ENCODE measurements at places on chromosomes 11 and 22.

GRCh38 chr11:47863898-47864430 lies 15.8 kb upstream of the NUP160 start:
- DNase-seq: no peak

- peak; percentile 16 for DNase-seq
Measured at GRCh38 chr22:28016781-28017557, 97.9 kb upstream of the PITPNB start.

- DNase-seq: no peak
Measured at GRCh38 chr22:26592421-26592891, 2.5 kb upstream of the TPST2 start.

GRCh38 chr11:3218483-3219280 lies at the start of gene MRGPRG:
Gene MRGPRG (minus strand): TSS chr11:3218813. CDS start chr11:3218813, 0 bp downstream.
- DNase-seq: no peak

GRCh38 chr11:33454264-33454663 lies 197.1 kb downstream of the HIPK3 start:
- no peak for DNase-seq

DNA sequence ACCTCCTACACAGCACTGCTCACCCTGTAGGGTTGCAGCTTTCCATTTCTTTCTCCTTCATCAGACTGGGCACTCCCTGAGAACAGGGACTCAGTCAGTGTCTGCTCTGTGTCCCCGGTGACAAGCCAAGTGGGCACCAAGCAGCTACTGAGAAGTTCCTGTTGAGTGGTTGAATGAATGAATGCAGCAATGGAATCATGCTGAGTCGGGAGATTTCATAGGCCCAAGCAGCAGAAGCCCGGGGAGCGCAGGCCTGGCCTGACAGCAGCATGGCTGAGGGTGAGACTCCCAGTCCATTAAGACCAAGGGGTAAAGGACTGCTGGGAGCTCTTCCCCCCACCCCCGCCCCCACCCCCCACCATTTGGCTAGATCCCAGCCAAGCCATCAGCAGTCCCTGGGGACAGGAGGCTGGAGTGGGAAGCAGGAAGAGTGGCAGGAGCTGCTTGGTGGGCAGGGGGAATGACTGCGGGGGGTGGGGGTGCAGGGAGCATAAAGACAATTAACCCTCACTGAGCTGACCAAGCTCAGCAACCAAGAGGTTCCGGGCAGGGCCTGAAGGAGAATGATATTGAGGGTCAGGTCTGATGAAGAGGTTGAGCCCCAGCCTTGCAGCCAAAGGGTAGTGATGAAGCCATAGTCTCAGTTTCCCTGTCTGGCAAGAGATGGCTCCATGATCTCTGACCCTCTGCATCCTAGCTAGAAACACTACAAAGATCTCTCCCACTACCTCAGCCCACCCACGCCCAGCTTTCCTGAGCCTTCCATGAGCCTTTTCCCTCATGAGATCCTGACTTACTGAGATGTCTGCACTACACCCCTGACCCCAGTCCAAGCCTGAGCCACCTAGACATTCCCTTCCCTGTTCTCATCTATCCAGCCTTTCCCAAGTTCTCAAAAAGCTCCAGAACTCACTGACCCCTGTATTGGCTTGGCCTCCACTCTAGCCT lies 2.8 kb downstream of the PDE2A start:
- no peak for DNase-seq

GRCh38 chr11:76672431-76673175 lies 2.1 kb upstream of the LRRC32 start:
- no peak for DNase-seq

DNA sequence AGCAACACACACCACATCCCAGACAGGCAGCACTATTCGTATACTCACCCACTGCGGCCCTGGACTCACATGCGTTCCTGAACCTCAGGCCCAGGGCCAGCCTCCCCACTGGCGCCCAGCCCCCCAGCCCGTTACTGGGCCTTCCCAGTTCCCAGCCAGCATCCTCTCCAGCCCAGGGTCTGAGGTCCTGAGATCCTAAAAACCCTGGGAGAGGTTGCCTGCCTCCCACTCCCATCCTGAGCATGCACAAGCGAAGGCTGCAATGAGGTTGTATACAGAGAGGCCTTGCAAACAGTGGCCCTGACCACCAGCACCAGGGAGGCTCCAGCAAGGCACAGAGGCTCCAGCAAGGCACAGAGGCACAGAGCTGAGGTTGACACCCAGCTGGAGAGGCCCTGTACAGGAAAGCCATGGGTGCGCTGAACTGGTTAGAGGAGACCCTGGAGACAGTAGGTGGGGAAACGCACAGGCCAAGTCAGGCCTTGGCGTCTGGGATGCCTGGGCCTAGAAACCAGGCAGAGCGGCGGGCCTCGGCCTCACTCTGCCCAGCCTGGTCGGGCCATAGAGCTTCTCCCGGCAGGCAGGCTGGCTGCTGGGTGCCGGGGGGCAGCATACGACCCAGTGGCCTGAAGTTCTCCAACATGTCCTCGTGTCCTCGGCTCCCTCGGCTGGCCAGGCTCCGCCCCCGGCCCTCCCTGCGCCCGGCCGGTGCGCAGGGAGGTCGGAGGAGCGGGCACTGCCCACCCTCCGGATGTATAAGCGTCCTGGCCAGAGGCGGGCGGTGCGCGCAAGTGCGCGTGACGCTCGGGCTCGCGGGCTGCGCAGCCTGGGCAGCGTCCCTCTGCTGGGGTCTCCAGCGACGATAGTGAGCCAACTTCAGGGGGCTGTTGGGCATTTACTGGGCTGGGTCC lies 2.3 kb upstream of the TBX1 start:
- no peak for DNase-seq

GRCh38 chr11:15730263-15730994 lies 615.7 kb downstream of the INSC start:
- DNase-seq: no peak

GRCh38 chr11:27004103-27004502 lies 10.2 kb downstream of the FIBIN start:
- no peak for DNase-seq

GRCh38 chr11:102459393-102459792 lies 6.8 kb upstream of the TMEM123 start:
- no peak for DNase-seq

- no peak for DNase-seq
Measured at GRCh38 chr11:30533445-30533947, 52.7 kb downstream of the MPPED2 start.
